ENCODE measurements at places on chromosomes 6 and 20.

- DNase-seq = no peak
These were observed 124.6 kb upstream of the ARMC2 start for GRCh38 chr6:108723594-108723993.

- no peak for DNase-seq
These were observed 40.6 kb downstream of the HLA-DPB1 start for GRCh38 chr6:33116417-33116816.

DNA sequence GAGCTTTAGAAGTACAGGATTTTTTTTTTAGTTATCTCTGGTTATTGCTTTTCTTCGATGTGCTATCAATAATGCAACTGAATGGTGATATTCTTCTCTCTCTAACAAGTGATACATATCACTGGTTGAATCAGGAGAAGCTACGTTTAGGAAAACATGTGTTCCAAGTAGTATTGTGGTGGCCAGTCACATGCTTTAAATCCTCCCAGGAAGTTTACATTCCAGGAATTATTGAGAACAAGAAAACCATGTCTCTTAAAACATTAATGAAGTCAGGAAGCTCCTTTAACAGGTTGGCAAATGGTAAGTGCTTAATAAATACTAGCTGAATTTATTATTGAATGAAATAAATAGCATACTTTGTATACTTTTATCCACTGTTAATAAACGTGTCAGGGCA is 371.1 kb downstream of the BCKDHB start:
- DNase-seq = no peak

DNA sequence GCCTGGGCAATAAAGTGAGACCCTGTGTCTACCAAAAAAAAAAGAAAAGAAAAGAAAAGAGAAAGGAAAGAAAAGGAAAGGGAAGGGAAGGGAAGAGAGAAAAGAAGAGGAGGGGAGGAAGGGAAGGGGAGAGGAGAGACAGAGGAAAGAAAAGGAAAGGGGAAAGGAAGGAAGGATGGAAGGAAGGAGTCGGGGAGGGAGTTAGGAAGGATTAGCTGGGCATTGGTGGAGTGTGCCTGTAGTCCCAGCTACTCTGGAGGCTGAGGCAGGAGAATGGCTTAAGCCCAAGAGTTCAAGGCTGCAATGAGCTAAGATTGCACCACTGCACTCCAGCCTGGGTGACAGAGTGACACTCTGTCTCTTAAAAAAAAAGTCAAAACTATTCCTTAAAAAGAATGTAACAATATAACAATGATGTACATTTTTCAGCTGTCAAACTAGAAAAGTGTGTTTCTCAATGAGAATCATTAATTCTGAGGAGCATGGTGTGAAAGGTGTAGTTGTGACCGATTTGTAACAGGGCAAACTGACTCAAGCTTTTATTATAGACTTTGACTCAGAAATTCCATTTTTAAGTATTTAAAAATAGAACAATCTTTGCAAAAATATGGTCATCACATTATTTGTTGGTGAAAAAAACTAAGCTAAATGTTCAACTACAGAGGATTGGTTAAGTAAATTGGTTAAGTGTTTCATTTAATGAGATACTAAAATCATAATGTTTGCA is 14.7 kb downstream of the SNRPB start:
- DNase-seq = no peak

GRCh38 chr6:1143655-1144054 is 168.2 kb upstream of the FOXQ1 start:
- DNase-seq = no peak

GRCh38 chr6:72709431-72709830 is 87.6 kb downstream of the KCNQ5 start:
- DNase-seq = no peak

DNA sequence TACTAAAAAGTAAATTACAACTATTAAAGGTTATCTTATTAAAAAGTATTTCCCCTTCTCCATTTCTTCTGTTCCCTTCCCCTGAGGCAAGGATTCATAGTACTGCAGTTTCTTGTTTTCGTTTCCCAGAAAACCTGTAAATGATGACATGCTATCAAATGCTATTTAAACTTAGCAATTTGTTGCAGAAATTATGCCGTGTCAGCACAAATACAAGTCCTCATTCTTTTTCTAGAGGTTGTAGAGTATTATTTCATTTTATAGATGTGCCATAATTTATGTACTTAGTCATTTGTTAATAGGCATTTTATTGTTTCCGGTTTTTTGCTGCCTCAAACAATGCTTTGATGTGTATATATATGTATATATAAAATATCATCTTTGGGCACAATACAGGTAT is 268.4 kb downstream of the PLCB1 start:
- no peak for DNase-seq

- DNase-seq = no peak
These were observed 27.8 kb upstream of the MYCT1 start for GRCh38 chr6:152669895-152670294.

- DNase-seq = no peak
These were observed 1.4 kb upstream of the RRBP1 start for GRCh38 chr20:17683218-17684076.

- DNase-seq = no peak
These were observed 275.6 kb upstream of the PREP start for GRCh38 chr6:105678516-105678915.

GRCh38 chr20:15792855-15793254 is 780.4 kb downstream of the KIF16B start:
- no peak for DNase-seq

DNA sequence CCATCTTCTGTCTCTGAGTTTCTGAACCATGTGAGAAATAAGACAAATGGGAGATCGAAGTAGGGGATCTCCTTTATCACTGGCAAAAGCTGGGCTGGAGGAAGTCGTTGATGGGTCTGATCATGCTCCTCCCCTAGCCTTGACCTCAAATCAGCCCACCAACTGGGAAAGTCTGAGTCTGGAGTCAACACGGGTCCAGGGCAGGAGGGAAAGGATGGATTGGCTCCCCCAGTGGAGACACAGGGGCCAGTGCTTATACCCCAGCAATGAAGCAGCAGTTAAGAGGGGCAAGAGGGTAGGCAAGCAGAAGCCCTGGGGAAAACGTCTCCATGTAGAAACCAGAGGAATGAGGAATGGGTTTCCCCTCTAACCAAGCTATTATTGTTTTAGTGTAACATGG is 152.6 kb downstream of the TBC1D7 start:
- no peak for DNase-seq

DNA sequence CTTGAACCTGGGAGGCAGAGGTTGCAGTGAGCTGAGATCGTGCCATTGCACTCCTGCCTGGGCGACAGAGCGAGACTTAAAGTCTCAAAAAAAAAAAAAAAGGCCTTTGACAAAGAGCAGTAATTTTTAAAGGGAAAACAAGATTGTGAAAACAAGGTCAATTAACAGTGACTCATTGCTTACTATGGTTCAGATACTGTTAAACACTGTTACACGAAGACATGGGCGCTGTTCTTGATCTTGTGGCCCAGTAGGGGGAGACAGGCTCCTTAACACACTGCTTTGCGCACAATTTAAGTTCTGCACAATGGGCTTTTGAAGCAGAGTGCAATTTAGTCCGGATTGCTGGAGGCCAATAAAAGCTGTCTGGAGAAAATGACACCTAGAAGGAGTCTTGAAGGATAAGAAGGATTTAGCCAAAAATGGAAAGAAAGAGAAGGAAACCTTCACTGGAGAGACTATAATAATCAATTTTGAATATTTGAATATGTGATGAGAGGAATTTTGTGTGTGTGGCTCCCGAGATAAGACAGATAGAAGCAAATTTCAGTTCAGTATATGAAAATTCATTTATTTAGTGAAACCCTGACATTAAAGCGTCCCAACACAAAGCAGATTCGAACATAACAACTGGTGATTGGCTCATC is 6.0 kb upstream of the LATS1 start:
- no peak for DNase-seq

GRCh38 chr6:25743868-25744267 is 10.7 kb upstream of the SLC17A4 start:
- no peak for DNase-seq

DNA sequence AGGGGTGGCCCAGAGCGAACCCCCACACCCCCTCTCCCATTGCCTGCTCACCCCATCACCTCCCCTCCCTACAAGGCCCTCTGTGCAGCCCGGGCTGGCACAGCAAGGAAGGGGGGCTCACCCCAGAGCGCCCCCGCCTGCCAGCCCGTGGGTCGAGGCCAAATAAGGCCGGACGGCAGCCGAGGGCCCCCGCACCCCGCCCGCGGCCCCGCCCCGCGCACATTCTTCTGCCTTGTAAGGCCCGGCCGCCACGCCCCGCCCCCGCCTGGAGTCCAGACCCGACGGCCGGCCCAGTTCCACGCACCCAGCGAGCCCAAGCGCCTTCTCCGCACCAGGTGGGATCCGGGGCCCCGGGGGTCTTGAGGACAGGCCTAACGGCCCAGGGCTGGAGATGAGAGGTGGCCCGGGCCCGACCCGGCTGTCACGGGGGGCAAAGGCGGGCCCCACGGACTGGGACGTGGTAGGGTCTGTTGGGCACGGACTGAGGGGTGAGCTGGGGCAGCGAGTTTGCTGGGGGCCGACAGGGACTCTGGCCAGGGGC is at the start of gene MYL9:
TSS of gene MYL9 (plus strand) at position 293 of the 541 bp plus-strand sequence. CDS start 3,366 bp downstream, outside the sequence.
- DNase-seq = peak; percentile 88

GRCh38 chr6:156557251-156557910 is 219.8 kb upstream of the ARID1B start:
- DNase-seq = no peak

GRCh38 chr20:38043512-38044300 is 10.2 kb downstream of the RPRD1B start:
- no peak for DNase-seq

- no peak for DNase-seq
These were observed 181.9 kb downstream of the GMDS start for GRCh38 chr6:2063547-2063946.

GRCh38 chr6:45148711-45149341 is 179.3 kb upstream of the RUNX2 start:
- DNase-seq = no peak

DNA sequence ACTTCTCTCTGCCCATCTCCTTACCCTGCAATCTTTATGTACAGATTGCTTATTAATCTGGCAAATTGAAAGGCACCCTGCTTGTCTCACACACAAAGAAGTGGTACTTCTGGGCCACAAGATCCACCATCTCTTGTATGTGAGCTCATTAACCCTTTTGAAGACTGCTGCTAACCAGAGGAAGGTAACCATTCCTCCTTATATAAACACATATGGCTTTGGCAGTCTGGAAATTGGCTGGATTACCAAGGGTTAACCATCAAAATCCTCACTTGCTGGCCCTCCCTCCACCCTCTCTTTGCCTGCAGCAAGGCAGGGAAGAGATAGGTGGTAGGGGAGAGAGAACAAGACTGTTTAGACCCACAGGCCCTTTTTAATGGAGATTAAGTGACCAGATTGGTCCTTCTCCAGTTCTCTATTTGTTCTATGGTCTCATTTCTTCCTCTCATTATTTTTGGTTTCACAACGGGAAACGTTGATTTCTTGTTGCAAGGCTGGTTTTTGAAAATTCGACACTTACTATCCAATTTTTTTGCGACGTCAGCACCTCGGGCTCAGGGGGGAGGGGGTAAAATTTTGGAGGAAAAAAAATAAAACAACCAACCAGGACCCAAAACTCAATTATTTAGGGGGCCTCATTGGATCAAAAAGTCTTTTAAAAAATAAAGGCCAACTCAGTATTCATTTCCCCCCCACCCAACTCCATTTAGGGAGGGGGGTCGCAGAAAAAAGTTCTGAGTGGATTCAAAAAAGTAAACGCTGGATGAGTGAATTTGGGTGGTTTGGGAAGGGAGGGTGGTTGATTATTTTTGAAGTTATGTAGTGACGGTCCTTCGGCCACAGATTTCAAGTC is 859 bp downstream of the PPP1R10 start:
- DNase-seq = peak; percentile 81

GRCh38 chr6:10495029-10495428 is 26.1 kb upstream of the GCNT2 start:
- DNase-seq = no peak

DNA sequence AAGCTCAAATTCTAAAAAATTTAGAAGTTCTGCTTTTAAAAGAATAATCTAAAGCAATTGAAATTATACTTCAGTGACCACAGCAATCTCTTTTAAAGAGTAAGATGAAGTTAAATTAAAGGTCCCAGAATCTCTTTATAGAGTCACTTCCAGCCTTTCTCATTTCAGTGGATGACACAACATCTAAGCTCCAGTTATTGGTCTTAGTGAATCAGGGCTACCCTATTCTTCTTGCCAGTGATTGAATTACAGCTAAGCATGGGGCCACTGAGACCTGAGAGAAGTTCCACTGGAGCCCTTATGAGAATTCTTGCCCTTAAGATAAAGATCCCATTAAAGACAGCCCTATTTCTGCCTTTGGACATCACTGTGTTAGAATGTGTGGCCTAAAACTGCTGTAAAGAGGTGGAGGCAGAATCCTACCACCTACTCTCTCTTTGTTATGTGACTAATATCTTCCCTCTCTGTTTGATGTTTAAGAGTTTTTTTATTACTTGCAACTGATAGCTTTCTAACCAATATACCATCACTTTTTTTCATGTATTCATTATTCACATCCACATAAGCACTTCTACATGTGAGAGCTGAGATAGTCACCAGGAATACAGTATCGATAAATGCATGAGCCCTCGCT is 128.6 kb downstream of the UNC5CL start:
- no peak for DNase-seq

DNA sequence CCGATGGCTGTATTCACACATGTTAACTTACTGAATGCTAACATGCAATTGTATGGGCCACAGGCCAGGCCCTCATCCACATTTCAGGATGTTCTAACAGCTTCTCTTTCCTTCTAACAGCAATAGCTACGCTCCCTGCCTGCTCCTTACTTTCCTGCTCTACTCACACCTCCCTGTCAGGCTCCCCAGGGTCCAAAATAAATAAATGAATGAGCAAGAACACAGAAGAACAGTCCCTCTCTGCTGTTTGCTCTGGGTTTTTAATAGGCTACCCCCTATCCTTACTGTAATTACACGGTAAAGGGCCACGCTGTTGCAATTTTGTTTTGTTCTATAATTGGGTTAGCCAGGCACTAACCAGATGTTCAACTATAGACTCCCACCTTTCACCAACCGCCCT is 135.6 kb downstream of the GMDS start:
- no peak for DNase-seq

DNA sequence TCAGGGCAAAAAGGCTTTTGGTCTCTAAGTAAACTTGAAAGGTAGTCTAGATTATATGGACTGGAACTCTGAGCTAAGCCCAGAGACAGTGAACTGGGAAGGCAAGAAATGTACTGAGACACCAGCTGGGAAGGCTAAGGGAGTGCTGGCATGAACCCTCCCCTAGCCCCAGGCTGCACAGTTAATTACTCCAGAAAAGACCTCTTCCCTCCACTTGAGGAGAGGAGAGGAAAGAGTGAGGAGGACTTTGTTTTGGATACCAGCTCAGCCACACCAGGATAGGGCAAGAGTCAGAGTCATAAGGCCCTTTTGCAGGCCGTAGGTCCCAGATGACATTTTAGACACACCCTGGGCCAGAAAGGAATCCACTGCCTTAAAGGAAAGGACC is 84.1 kb upstream of the GJE1 start:
- DNase-seq = no peak

- DNase-seq = no peak
These were observed 184.0 kb downstream of the BMP7 start for GRCh38 chr20:57082357-57082945.

- no peak for DNase-seq
These were observed 271.5 kb upstream of the KCNQ5 start for GRCh38 chr6:72350296-72350881.
